ENCODE measurements at places on chromosomes 2 and 18.

DNA sequence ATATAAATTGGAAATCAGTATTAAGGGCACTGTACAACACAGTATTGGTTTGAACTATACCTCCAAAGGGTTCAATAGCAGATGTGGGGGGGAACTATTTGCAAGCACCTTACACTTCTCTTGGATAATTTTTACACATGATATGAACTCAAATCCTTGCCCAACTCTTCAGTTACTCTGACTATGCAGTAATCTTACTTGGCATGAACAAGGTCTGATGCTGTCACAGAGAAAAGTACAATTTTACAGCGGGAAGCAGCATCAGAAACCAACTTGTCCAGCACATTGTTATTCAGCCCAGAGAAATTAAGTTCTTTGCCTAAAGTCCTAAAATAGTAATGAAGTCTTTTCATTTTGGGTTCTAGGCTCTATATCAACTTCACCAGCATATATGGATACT, 98.2 kb downstream of the ZNF521 start:
- no peak for DNase-seq

DNA sequence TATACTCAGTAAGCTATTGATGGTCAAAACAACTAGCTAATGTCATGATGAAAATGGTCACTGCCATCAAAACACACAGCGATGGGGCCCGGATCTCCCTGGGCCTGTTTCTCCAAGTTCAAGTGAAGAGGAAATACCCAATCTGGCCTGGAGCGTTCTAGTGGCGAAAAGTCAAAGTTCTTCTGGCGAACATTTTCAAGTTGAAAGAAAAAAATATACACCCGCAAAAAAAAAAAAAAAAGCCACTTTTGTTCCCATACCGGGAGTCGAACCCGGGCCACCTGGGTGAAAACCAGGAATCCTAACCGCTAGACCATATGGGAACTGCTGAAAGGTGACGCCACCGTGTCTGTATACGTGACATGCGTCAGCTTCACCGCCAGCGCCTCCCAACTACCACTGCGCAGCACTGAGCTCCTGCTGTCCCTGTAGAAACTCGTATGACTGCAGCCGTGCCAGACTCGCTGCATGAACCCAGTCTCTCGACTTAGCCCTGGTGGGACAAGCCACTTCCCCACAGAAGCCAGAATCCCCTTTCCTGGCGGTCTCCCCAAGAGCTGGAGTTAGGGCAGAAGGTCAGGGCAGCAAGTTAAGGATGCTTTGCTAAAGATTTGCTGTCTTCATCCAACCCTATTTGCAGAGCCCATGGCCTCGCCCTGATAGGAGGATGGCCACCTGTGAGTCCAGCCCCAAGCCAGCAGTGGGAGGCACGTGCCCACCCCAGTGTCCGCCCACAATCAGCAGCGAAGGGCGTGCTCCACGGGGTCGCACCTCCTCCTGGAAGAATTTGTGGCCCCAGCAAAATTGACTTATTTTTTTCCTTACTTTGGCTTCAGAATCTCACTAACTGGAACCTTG, 5.6 kb upstream of the IMP4 start:
- peak; percentile 89 for DNase-seq

DNA sequence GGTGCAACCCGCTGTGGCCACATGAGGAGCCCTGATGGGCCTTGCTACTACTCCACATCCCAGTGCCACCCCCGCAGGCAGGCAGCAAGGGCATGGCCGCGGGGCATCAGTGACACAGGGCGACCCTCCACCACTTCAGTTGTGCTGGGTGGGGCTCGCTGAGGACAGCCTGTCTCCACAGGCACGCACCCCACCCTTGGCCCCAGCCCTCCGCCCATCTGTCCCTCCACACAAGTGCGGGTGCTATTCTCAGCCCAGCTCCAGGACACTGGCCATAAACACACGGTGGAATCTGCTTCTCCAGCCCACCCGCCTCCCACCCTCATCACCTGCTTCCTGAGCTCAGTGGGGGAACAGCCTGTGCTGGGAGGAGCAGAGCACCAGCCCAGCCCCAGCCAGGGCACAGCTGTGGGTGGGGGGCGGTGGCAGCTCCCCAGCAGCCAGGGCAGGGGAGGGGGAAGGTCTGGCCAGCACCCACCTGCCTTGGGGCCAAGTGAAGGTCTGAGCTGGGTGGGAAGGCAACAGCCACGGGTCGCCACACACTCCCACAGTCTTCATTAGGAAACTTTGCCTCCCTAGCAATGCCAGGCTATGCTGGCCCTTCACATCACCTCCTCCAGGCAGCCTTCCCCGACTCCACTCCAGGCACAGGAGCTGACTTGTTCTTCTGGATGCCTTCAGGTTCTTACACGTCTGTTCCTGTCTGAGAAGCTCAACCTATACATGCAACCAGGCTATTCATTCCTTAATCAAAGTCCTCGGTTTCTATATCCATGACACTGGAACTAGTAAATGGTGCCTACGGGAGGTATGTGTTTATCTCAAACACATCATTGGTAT, 16.5 kb downstream of the BIN1 start:
- no peak for DNase-seq

- no peak for DNase-seq
Measured at GRCh38 chr2:85064927-85065577, 68.1 kb upstream of the TCF7L1 start.

DNA sequence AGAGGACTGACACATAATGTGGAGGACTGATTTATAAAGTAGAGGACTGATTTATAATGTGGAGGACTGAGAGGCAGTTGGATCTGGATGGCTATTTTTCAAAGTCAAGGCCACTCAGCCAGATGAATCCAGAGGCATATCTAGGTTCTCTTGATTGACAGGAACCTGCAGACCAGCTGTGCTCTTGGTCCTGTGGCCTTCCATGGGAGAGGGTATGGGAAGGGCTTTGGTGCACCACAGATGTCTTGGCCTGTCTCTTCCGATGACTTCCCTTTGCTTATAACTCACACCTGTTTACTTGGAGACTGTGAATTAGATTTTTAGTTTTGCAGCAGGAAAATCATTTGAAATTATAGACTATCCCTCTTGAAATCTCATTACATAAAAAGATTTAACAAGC, 32.3 kb downstream of the AGAP1 start:
- no peak for DNase-seq

- peak; percentile 25 for DNase-seq
Measured at GRCh38 chr2:102736110-102736409, 25.8 kb upstream of the TMEM182 start.

- no peak for DNase-seq
Measured at GRCh38 chr18:12651651-12652050, 6.3 kb downstream of the SPIRE1 start.

GRCh38 chr2:109117780-109118179, 11.2 kb upstream of the SH3RF3 start:
- no peak for DNase-seq

All from cardiac muscle cell (in vitro differentiated cells and primary cell).